ENCODE measurements at places on chromosomes 4 and X.

- DNase-seq, result no peak
Measured at GRCh38 chr4:130293692-130294091, 1197.7 kb downstream of the C4orf33 start.

GRCh38 chrX:42149765-42150164 is 226.4 kb upstream of the CASK start:
- no peak for DNase-seq

- DNase-seq, result no peak
Measured at GRCh38 chrX:40578039-40578695, 2.6 kb upstream of the ATP6AP2 start.

DNA sequence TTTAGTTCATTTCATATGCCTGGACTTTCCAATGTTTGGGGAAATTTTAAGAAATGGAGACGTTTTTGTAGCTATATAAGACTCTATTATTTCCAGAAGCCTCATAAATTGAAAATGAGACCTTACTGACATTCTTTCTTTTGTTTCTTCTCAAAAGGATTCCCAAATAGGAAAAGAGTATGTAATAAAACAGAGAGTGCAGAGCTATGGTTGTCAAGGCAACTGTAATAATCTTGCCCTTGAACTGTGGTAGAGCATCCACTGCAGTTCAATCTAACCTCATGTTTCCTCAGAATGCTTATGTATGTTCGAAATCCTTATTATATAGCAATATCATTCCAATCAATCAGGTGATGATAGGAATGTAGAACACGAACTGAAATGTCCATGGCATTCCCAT is 54.1 kb downstream of the AMELX start:
- no peak for DNase-seq

- no peak for DNase-seq
Measured at GRCh38 chrX:26653050-26653449, 437.1 kb downstream of the MAGEB5 start.

DNA sequence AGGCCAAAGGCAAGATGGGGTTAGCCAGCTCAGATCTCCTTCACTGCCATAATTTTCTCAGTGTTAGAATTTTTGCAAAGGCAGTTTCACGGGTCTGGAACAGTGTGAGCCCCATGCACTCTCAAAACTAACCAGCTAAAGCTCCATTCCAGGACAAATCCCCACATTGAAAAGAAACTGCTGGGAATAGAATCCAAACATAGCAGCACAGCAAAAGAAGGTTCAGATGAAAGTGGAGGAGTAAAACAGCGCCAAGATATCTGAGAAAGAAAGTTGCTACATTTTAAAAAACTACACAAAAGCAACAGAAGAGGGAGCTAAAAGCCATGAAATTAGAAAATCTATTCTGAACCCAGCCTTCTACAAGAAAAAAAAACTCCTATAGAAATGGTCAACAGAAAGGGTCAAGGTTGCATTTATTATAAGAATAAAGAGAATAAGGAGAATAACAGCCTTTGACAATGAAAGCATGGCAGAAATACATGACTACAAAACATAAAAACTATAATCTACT is 39.6 kb upstream of the SLC7A3 start:
- DNase-seq, result no peak

DNA sequence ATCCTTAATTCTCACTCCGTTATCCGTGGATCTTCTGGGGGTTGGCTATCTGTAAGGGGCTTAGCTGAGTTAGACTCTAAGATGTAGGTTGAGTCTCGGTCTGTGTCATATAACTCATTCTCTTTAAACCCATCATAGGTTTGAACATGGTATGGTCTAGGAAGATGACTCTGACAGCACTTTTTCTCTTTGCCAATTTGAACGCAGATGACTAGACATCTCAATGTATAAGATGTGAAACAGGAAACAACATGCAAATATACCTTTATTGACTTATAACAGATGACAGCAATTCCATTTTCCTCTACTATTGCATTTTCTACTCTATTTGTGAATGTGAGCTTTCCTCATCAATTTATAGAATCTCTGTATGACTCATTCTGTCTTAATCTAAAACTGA is 634.8 kb upstream of the MAGEB2 start:
- DNase-seq, result no peak

DNA sequence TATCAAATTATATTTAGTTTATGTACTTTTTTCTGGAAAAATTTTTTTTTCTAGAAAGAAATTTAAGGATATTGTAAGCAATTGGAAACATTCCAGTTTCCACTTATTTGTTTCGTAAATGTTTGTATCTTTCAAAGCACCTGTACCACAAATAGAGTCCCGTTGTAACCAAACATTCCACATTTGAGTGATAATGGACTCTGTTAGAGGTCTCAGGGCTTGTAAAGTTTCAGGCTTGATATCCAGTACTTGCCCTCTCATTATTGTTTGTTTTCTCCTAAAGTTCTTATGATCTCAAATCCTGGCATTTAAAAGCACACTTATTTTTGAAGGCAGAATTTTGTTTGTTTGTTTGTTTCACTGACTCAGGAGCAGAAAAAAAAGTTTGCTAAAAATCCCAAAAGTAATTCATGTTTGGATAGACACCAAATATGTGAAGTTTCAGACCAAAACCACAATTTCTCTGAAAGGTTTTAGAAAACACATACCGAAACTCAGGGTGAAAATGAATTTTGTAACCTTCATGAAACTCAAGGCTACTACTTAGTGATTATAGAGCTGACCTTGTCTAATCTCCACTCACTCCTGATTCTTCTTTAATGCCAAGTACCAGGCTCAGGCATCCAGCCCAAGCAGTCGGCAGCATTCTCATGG is 5.7 kb upstream of the TMEM192 start:
- no peak for DNase-seq

Data from CD4-positive, alpha-beta T cell treated with Interferon gamma for 1 hour (primary cell).